ENCODE measurements at places on chromosomes 4 and X.

GRCh38 chr4:8345053-8345945 lies 75.7 kb downstream of the HTRA3 start:
- no peak for DNase-seq

- no peak for DNase-seq
Observed at GRCh38 chr4:152364383-152364782, 171.5 kb downstream of the FBXW7 start.

DNA sequence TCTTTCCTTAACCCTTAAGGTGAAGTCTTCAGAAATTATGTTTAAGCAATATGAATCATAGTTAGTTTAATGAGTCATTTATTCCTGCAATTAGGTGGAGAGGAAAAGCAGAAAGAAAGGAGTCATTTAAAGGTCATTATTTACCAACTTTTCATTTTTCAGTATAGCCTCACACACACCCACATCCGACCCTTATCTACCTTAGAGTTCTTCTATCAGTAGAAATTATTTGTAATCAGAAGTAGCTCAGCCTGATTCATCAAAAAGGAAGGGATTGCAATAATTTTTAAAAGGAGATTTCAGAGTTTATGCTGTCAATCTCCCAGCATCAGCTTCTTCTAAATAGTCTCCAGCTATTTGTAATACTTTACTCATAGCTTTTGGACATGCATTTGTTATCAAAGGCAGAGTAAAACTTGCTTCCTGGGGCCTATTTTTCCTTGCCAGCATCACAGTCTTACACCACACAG lies 5.9 kb downstream of the ANXA10 start:
- no peak for DNase-seq

GRCh38 chr4:182325397-182325796 lies 82.2 kb downstream of the TENM3 start:
- no peak for DNase-seq

- DNase-seq: no peak
Observed at GRCh38 chrX:36241397-36241796, 321.9 kb downstream of the CFAP47 start.

GRCh38 chr4:132071815-132072214 lies 1077.3 kb upstream of the PCDH10 start:
- no peak for DNase-seq
